Colonic mucosa (tissue), 4 donors: ENCODE measurements at places on chromosomes 5 and 9.

GRCh38 chr5:53038196-53038847, 49.2 kb downstream of the ITGA2 start:
- DNase-seq: no peak
- H3K4me3 ChIP-seq: no peak overlapping the region
- H3K27me3 ChIP-seq: no peaks in the 10 kb centered on the region
- H3K27ac ChIP-seq: no peak overlapping the region

- no peaks in the 10 kb centered on the region for H3K27me3 ChIP-seq
- H3K27ac ChIP-seq: no peak overlapping the region
- H3K4me1 ChIP-seq: no peaks in the 10 kb centered on the region
- no peaks in the 10 kb centered on the region for H3K36me3 ChIP-seq
These were observed 312.6 kb downstream of the TMEM232 start for GRCh38 chr5:110413856-110414255.

- no peak overlapping the region for H3K27ac ChIP-seq
- DNase-seq: no peak
- no peak overlapping the region for H3K4me3 ChIP-seq
- no peaks in the 10 kb centered on the region for H3K4me1 ChIP-seq
- no peaks in the 10 kb centered on the region for H3K36me3 ChIP-seq
These were observed 45.7 kb downstream of the SNX18 start for GRCh38 chr5:54563083-54563761.

DNA sequence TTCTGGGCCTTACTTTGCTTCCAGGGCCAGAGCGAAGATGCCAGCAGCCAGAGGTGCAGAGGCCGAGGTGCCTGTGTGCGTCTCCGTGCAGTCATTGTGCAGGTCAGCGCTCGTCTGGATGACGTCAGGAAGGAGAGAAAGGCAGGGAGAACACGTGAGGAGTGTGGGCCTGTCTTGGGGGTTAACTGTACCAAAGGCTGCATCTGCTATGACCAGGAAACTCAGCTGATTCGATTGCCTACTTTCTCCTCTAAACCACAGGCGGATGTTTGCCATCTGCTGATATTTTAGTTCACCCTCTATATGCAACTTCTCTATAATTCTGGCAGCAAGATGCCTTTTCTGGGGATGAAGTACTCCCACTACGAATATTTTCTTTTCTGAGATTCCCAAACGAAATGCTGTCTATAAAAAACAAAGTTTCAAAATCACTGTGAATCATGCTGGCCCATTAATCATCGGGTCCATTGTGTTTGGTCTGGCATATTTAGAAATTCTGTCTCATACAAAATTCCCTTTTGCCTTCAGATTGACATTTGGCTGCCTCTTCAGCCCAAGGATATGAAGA, 24.8 kb downstream of the PCSK1 start:
- H3K27me3 ChIP-seq: no peaks in the 10 kb centered on the region
- no peaks in the 10 kb centered on the region for H3K36me3 ChIP-seq
- no peak overlapping the region for H3K27ac ChIP-seq
- H3K4me3 ChIP-seq: no peak overlapping the region
- no peaks in the 10 kb centered on the region for H3K4me1 ChIP-seq

- H3K4me1 ChIP-seq: no peaks in the 10 kb centered on the region
- DNase-seq: no peak
- no peaks in the 10 kb centered on the region for H3K36me3 ChIP-seq
- H3K27ac ChIP-seq: no peak overlapping the region
- H3K27me3 ChIP-seq: no peaks in the 10 kb centered on the region
These were observed 49.6 kb downstream of the IL31RA start for GRCh38 chr5:55900776-55901175.

DNA sequence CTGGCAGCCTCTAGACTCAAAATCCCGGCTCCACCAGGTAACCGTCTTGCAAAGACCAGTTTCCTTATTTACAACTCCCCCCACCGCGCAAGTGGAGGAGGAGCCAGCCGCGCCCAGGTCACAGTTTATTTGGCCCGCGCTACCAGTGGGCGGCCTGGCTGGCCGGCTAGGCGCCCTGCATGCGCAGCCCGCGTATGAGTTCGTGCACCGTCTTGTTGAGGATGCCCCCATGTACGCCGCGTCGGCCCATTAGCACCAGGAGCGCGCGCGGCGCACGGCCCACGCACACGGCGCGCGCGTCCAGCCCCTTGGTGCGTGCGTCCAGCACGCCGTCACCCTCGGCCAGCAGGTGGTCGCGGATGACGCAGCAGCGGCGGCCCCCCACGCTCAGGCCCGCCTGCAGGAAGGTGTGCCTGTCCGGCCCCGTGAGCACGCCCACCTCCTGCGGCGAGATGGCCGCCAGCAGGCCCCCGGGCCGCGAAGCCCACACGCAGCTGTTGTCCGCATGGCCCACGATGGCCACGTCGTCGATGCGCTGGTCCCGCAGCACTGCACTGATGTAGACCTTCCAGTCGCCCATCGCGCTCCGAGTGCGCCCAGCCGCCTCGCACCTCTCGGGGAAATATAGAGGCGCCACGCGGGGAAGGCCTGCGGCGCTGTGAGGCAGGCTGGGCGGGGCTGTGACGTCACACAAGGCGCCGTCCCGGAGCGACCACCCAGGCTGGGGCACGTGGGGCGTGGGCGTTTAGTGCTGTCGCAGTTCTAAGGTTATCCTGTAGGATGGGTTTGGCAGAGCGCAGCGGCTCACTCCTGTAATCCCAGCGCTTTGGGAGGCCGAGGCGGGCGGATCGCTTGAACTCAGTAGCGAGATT, at the start of gene PFN3:
PFN3 (minus strand) TSS at position 665 of the 872 bp plus-strand sequence; CDS start at position 580, 85 bp downstream.
- H3K27me3 ChIP-seq: peaks cover 10% of the 10 kb centered on the region
- DNase-seq: peak; percentile 86
- peaks cover 29% of the 10 kb centered on the region for H3K4me1 ChIP-seq
- H3K36me3 ChIP-seq: no peaks in the 10 kb centered on the region
- H3K27ac ChIP-seq: no peak within 1 kb of the TSS

- H3K4me1 ChIP-seq: peaks cover 14% of the 10 kb centered on the region
- no peak overlapping the region for H3K4me3 ChIP-seq
- H3K27me3 ChIP-seq: no peaks in the 10 kb centered on the region
- no peak for DNase-seq
- no peak overlapping the region for H3K27ac ChIP-seq
These were observed 90.1 kb downstream of the ARHGAP26 start for GRCh38 chr5:142860270-142860669.

- H3K36me3 ChIP-seq: no peaks in the 10 kb centered on the region
- no peak overlapping the region for H3K27ac ChIP-seq
- no peaks in the 10 kb centered on the region for H3K27me3 ChIP-seq
- no peak overlapping the region for H3K4me3 ChIP-seq
- DNase-seq: no peak
These were observed 68.2 kb upstream of the APC start for GRCh38 chr5:112669328-112669963.

DNA sequence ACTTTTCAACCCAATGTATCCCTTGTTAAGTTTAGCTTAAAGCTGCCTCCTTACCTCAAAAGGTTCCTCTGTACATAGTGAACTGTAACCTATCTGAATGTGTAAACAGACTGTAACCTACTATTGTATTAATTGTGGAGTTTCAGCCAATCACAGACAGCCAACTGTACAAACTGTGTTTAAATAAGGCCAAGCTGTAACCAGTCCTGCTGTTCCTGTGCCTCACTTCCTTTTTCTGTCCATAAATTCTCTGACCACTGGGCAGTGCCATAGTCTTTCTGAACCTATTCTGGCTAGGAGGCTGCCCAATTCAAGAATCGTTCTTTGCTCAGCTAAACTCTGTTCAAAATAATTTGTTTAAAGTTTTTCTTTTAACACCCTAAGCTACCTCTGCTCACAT, 74.7 kb upstream of the DAPK1 start:
- no peaks in the 10 kb centered on the region for H3K4me1 ChIP-seq
- H3K36me3 ChIP-seq: no peaks in the 10 kb centered on the region
- H3K27me3 ChIP-seq: no peaks in the 10 kb centered on the region
- no peak for DNase-seq
- no peak overlapping the region for H3K27ac ChIP-seq
- no peak overlapping the region for H3K4me3 ChIP-seq

DNA sequence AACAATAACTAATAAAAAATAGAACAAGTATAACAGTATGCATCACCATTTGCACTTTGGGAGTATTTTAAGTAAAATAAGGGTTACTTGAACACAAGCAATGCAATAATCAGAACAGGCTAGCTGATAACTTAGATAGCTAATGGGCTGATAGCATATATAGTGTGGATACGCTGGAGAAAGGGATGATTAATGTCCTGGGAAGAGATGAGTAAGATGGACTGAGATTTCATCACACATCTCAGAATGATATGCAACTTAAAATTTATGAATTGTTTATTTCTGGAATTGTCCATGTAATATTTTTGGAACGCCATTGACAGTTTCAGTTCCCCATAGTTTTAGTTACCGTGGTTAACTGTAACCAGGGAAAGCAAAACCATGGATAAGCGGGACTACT, 173.6 kb downstream of the ISL1 start:
- no peaks in the 10 kb centered on the region for H3K36me3 ChIP-seq
- no peak overlapping the region for H3K27ac ChIP-seq
- no peak for DNase-seq
- no peaks in the 10 kb centered on the region for H3K4me1 ChIP-seq

DNA sequence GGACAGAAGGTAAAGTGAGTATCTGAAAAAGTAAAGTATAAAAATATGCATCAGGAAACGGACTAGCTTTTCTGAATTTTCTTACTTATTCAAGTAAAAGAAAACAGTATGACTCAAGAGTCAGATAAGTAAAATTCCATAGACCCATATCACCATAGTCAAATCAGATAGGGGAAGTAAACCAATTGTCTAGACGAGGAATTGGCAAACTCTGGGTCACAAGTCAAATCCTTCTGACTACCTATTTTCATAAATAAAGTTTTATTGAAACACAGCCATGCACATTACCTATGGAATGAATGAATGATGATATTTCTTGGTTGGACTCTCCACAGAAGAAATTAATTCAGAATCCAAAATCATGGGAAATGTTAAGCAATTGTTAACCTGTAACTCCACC, 59.1 kb upstream of the TMC1 start:
- H3K27me3 ChIP-seq: no peaks in the 10 kb centered on the region
- no peaks in the 10 kb centered on the region for H3K4me1 ChIP-seq
- DNase-seq: no peak
- no peak overlapping the region for H3K27ac ChIP-seq
- no peak overlapping the region for H3K4me3 ChIP-seq
- no peaks in the 10 kb centered on the region for H3K36me3 ChIP-seq

DNA sequence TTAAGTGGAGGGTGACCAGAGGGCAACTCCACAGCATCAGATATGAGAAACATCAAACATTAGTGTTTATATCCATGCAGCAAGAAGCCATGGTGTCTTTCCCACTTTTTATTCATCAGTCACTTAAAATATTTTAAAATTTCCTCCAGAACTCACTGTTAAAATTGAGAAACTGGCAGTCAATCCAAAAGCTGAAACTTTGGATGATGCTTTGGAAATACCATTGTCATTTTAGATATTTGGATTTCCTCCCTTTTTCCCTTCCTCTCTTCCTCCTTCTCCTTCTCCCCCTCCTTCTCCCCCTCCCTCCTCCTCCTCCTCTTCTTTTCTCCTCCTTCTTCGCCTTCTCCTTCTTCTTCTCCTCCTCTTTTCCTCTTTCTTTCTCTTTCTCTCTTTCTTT, 33.1 kb upstream of the NTRK2 start:
- no peak overlapping the region for H3K4me3 ChIP-seq
- no peaks in the 10 kb centered on the region for H3K27me3 ChIP-seq
- DNase-seq: no peak
- H3K36me3 ChIP-seq: no peaks in the 10 kb centered on the region

DNA sequence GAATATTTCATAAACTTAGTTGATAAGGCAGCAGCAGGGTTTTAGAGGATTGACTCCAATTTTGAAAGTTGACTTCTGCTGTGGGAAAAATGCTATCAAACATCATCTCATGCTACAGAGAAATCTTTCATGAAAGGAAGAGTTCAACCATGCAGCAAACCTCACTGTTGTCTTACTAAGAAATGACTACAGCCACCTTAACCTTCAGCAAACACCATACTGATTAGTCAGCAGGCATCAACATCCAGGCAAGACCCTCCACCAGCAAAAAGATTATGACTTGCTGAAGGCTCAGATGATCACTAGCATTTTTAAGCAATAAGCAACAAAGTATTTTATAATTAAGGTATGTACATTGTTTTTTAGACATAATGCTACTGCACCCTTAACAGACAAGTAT, 7.6 kb downstream of the TMEM174 start:
- DNase-seq: no peak
- H3K27me3 ChIP-seq: peaks cover 3% of the 10 kb centered on the region
- H3K27ac ChIP-seq: no peak overlapping the region
- H3K4me1 ChIP-seq: no peaks in the 10 kb centered on the region
- no peak overlapping the region for H3K4me3 ChIP-seq
- no peaks in the 10 kb centered on the region for H3K36me3 ChIP-seq

DNA sequence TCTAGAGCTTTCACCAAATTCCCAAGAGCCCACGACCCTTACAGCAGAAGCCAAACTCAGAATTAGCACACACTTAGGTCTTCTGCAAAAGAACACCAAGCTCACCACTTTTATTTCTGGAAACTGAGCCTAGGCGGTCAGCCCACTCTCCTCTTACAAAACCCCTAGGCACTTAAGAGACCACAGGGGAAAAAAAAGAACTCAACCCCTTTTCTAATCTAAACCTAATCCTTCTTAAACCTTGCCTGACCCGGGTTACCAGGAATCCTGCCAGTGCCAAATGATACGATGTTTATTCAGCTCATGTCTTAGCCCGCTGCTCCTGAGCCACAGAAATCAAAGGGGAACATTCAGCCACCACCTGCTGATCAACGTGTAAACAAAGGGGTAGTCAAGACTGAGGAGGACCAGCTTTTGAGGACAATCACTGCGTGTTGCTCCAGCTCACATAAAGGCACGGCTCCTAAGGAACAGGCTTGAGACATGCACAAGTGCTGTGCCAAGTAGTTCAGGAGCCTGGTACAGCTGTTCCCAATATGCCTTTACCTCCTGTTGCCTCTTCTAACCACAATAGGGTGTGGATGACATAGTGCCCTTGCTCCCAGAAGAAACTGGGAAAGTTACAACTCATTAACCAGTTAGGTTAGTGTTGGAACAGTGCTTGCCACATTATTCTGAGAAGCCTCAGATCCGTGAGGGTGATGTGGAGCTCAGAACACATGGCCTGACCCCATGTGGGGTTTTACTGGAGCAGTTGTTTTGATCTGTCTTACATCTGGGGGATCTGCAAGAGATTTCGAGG, 49.3 kb downstream of the ZFAND5 start:
- H3K36me3 ChIP-seq: no peaks in the 10 kb centered on the region
- peak overlapping the region; percentile 70 for H3K27ac ChIP-seq
- H3K4me1 ChIP-seq: no peaks in the 10 kb centered on the region

GRCh38 chr9:117103438-117104110, 311.3 kb downstream of the ASTN2 start:
- H3K36me3 ChIP-seq: no peaks in the 10 kb centered on the region
- H3K4me3 ChIP-seq: no peak overlapping the region
- no peak overlapping the region for H3K27ac ChIP-seq
- no peaks in the 10 kb centered on the region for H3K4me1 ChIP-seq
- no peaks in the 10 kb centered on the region for H3K27me3 ChIP-seq

DNA sequence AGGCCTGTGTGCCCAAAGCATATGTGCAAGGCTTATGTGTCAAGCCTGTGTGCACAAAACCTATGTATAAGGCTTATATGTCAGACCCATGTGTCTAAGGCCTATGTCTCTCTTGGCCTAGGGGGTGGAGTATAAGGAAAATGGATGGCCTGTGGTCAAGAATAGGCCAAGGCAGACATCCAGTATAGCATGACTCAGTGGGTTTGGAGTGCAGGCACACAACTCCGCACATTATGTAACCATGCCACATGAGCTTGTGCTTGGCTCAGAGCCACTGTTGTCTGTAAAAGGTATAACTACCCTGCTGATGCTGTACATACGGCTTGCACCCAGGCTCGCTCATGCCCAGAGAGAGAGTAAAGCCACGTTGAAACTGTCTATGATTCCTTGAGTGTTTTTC, 626.4 kb upstream of the NUDT12 start:
- DNase-seq: no peak
- no peaks in the 10 kb centered on the region for H3K27me3 ChIP-seq
- H3K4me1 ChIP-seq: no peaks in the 10 kb centered on the region
